ENCODE measurements at places on chromosomes 16 and 17.

DNA sequence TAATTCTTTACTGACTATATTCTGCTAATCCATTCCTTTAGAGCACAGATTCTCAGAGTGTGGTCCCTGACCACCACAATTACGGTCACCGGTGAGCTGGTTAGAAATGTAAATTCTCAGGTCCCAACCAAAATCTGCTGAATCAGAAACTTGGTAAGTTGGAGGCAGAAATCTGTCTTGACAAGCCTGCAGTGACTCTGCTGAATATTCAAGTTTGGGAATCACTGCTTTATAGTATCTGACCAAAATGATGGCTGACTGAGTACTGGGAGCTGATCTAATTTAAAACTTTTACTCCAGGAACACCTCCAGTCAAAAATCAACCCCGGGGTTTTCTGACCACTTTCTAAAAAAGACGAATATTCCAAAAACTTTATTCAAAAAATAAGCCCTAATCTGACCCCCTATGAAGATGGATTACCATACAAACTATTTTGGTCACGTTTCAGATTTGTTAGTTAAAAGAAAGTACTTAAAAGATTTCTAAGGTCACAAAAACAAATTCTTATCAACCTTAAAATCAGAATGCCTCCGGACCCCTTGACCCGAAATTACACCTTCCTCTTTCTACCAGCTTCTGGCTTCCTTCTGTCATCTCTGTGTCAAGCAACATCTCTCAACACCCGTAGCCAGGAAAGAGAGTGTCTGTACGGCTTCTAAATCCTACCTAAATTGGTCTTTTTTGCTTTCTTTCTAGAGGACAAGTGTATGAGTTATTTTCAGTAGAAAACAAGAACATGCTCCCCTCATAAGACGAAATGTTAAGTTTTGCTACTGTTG, 38.6 kb downstream of the CREBBP start:
- DNase-seq: no peak

DNA sequence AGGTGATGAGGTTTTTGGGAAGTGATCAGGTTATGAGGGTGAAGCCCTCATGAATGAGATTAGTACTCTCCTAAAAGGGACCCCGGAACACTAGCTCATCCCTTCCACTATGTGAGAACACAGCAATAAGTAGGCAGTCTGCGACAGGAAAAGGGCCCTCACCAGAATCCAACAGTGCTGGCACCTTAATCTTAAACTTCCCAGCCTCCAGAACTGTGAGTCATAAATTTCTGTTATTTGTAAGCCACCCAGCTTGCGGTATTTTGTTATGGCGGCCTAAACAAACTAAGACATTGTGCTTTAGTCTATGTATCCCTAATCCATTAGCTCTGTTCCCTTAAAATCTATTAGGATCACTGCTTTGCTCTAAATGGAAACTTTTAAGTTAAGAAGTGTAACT, 8.5 kb downstream of the SLFN12 start:
- DNase-seq: no peak

DNA sequence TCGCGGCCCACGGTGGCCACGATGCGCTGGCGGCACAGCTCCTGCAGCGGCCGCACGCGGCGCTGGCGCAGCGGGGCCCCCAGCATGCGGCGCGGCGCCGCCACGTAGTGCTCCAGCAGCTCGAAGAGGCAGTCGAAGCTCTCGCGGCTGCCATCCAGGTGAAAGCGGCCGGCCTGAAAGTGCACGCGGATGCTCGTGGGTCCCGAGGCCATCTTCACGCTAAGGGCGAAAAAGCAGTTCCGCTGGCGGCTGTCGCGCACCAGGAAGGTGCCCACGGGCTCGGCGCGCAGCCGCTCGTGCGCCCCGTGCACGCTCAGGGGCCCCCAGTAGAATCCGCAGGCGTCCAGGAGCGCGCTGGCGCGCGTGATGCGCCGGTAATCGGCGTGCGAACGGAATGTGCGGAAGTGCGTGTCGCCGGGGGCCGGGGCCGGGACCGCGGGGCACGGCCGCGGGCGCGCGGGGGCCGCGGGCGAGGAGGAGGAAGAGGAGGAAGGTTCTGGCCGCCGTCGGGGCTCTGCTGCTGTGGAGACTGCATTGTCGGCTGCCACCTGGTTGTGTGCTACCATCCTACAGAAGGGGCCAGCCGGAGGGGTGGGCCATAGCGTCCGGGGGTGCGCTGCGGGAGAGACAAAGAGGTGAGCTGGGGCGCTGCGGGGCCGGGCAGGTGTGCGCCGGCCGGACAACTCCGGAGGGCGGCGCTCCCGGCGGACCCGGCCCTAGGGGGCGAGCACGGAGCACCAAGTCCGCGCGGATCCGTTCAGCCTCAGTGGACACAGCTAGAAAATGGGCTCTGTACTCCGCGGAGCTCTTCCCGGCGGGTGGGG, 879 bp downstream of the SOCS1 start:
- DNase-seq: peak; percentile 28

GRCh38 chr16:50627419-50627818, 53.7 kb downstream of the SNX20 start:
- DNase-seq: no peak

DNA sequence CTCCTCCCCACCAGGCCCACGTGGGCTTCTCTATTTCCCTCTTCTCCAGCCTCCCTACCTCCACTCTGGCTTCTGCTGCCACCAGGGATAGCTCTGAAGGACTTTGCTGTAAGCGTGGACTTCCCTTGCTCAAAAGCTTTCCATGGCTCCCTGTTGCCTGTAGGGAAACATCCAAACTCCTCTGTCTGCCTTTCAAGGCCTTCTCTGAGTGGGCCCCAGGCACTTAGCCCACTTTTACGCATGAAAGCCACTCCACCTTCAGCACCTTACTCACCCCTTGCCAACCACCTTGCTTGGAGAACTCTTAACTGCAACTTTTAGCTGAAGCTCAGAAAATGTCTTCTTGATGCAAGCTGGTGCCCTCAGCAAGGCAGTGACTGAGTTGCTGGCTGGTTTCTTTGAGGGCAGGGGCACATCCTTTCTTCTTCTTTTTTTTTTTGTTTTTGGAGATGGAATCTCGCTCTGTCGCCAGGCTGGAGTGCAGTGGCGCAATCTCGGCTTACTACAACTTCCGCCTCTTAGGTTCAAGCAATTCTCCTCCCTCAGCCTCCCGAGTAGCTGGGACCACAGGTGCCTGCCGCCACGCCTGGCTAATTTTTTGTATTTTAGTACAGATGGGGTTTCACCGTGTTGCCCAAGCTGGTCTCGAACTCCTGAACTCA, 52.0 kb upstream of the DLX4 start:
- no peak for DNase-seq

DNA sequence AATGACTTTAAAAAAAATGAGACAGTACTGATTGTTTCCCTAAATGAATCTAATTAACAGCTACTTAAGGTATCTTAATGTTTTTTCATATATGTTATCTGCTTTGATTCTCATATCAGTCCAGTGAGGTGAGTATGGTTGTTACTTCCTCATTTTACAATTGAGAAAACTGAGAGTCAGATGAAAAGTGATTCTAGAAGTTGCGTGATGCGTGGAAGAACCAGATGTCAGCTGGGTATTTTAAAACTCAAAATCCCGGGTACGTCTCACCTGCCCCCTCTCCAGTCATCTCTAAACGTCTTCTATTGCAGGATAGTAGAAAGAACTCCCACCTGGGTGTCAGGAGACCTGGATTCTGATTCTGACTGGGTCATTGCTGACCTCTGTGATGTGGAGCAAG, 89.2 kb downstream of the MAP2K6 start:
- DNase-seq: no peak
